CD4-positive, alpha-beta T cell (primary cell): ENCODE measurements at places on chromosomes 5 and 9.

DNA sequence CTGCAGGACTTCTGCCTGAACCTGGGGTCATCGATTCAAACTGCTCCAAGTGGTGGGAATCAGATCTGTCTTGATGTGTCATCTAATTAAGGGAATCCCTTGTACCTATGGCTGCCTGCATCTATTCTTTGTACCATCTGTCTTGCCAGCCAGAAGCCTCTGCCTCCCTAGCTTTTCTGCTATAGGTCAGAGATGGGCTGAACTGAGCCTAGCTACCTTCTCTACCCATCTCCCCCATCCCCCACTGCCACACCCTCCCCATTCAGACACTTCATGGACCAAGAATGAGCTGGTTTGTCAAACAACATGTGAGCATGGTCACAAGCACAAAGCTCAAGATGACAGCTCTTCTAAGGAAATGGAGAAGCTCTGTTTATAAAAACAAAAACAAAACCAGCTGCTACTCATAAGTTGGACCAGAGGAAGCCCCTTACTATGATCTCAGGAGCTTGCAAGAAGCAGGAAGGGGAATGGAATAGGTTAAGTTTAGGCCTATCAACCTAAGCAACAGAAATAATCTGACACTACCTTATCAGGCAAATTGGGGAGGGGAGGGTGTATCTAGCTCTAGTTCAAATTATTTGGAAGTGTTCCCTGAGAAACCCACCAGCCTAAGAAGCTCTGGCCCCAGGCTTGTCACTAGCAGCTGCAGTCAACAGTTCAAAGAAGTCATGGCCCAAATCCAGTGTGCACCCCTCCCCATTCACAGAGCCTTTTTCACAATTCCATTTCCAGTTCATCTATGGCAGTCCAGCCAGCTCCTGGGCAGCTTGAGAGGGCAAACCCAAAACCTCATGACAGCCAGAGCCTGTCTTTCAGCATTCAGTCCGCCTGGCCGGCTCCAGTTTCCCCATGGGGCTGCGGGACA is 29.9 kb downstream of the SKP1 start:
- DNase-seq = peak; percentile 27

- no peak for DNase-seq
These were observed 424.8 kb downstream of the TLE1 start for GRCh38 chr9:81264516-81264915.

GRCh38 chr5:134095887-134096589 is 18.4 kb upstream of the TCF7 start:
- no peak for DNase-seq

GRCh38 chr9:137740312-137740711 is 121.5 kb downstream of the EHMT1 start:
- DNase-seq = no peak
